ENCODE measurements at places on chromosomes 3 and 15.

- DNase-seq: no peak
Observed at GRCh38 chr3:106827515-106828213, 549.6 kb upstream of the CCDC54 start.

DNA sequence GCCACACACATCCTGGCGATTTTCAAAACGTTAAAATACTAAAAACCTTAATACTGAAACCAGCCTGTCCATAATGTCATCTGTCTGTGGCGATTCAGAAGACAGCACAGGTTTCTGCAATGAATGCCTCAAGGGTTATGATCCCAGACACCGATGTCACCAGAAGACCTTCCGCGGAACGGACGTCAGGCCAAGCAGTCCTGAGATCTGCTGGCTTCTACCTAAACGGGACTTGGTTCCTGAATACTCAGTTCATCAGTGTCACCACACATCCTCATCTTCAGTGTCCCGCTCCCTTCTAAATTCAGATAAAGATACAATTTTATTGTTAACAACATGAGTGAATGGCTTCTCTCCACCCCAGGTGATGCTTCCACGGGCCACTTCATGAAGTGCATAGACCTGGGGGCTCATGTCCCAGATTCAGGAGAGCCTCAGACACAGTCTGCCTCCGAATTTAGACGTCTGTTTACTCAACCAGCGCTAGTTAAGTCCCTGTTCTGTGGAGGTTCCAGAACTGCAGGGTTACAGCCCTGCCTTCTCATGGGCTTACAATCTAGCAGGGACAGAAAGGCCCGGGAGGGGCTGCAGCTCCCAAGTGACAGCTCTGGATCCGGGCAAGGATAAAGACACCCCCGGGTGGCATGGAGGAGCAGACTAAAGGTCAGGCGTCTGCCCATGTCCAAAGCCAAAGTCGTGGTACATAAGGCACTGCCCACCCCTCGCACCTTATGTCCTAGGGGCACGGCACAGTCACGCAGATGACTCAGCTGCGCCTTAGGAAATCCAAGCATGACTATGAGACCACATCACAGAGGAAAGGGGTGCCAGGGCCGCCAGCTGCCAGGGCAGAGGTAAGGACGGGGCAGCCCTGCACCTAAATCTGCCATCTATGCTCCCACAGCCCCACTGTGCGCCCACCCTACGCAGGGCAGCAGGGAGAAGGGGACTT, 75.9 kb downstream of the VGLL4 start:
- DNase-seq: no peak

GRCh38 chr15:75356006-75356405, 9.2 kb downstream of the NEIL1 start:
- no peak for DNase-seq

- DNase-seq: no peak
Observed at GRCh38 chr15:64263567-64263966, 92.4 kb downstream of the CSNK1G1 start.

DNA sequence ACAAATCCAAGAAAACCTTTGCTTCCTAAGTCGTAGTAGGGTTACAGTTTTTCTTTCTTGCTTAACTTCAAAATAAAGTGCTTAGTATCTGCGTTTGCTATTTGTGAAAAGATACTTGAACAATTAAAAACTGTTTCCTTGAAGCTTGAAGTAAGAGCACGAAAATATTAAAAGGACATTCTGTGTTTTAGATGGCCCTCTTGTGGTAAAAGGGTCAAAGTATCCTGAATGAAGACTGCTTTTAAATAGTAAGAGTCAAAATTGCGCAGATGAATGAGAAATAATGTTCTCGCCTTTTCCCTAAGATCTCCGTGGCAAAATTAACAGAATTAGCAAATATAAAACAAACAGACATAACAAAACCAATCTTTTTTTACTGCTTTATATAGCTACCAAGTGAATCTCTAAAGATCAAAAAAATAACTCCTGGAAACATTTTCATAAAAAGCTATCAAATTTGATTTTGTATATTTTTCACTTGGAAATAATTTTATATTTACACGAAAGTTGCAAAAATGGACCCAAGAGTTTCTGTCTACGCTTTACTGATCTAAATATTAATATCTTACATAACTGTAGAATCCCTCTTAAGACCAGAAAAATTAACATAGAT, 175.4 kb downstream of the MBNL1 start:
- no peak for DNase-seq

DNA sequence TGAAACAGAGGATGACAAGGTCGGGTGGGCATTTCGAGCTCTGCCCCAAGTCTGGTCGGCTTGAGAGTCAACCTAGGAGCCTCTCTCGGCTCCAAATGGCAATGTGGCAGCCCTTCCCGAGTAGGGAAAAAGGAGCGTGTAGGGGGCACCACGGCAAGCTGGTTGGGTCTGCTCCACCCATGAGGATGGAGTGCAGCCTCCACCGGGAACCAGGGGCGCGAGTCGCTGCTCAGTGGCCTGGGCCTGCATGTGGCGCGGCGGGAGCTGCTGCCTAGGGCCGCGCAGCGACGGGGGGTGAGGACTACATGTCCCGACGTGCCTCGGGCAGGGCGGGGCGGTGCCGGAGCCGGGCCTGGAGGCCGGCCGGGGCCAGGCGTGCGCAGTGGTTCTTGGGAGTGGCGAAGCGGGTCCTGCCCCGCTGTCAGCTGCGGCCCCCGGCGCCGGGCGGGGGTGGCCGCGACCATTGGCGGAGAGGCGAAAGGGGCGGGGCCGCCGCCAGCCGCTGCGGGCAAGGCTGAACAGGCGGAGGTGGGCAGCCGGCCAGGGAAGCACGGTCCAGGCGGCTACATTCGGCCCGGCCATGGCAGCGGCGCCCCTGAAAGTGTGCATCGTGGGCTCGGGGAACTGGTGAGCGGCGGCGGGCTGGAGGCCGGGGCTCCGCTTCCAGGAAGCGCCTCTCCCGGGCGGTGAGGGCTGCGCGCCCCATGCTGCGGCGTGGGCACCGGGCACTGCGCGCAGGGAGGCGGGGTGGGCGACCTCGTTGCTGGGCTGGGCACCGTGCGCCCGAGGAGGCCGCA, at the start of gene GPD1L:
Gene GPD1L (plus strand): TSS at position 489 of the 797 bp plus-strand sequence. CDS start 92 bp downstream, at position 581.
- peak; percentile 53 for DNase-seq

DNA sequence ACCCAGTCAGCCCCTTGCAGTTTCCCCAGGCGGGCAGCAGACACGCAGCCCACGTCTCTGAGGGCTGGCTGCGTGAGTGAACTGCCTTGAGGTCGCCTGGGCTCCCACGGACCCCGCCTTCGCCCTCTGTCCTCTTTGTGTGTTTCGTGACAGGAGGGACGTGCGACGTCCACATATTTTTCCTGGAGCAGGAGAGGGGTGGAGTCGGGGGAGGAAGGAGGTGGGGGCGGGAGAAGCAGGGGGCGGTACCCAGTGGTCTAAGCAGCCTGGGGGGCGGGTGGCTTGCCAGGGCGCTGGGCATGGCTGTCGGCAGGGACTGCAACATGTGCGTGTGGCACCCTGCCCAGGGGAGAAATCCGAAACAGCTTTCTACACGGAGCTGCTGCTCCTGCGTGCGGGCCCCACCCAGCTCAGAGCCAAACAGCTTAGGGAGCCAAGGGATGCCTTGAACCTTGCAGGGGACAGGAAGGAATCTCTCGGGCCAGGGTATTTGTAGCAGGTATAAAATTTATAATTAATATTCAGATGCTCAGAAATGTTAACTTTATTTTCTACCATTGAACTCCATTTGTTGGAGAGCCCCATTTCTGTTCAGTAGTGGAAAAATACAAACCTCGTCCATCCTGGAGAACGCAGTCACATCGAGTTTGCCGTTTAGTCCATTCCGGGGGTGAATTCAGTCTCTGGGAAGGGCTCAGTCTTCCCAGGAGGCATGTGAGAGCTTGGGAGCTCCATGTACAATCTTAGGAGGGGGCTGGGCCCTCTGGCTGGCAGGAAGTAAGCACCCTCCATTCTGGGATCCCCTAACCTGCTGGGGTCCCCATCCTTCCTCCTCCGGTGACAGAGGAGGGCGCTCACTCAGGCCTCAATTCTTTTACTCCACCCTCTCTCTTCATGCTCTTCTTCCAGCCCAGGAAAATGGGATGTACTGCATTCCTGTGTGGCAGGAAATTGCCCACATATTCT, 79.1 kb upstream of the MEF2A start:
- no peak for DNase-seq

DNA sequence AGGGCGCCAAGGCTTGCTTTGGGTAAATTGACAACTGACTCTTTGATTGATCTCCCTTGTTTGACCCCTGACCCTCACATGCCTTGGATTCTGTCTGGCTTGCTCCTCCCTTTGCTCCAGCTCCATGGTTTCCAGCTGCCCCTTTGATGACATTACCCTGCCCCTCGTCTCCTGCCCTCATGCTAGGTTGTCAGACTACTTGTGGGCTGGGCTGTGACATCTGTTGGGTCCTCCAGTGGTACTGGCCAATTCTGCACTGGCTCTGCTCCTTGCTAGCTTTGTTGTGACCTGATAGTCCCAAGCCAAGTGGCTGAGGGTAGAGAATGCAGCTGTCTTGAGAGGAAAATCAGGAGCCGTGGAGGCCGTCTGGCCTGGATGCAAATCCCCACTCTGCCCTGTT, 6.2 kb downstream of the THSD4 start:
- DNase-seq: no peak

GRCh38 chr3:162391301-162391700, 894.7 kb downstream of the OTOL1 start:
- no peak for DNase-seq

All from thymus (tissue), 14 donors.